ENCODE measurements at places on chromosomes 3 and 15.
A peak's percentile ranks its signal among the peaks of the same experiment; 100 is the strongest.

- DNase-seq, result no peak
Measured at GRCh38 chr3:114841515-114841914, 305.6 kb downstream of the ZBTB20 start.

DNA sequence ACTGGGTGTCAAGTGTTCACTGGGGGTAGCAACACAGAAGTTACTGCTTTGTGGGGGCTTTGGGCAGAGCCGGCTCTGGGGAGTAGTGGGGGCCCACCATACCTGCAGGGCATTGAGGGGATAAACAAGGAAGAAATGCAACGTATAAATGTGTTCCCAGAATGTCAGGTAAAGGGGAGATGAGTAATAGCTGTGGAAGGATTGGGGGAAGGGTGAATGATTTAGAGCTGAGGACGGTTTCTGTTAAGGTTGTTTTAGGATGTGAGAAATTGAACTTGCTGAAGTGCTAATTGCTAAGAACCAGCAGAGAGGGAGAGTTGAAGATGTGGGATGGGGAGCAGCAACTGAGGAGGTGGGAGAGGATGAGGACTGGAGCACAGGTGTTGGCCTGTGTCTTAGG is 10.7 kb downstream of the SCG5 start:
- DNase-seq, result no peak

GRCh38 chr3:172391592-172392302 is 56.5 kb downstream of the GHSR start:
- no peak for DNase-seq

DNA sequence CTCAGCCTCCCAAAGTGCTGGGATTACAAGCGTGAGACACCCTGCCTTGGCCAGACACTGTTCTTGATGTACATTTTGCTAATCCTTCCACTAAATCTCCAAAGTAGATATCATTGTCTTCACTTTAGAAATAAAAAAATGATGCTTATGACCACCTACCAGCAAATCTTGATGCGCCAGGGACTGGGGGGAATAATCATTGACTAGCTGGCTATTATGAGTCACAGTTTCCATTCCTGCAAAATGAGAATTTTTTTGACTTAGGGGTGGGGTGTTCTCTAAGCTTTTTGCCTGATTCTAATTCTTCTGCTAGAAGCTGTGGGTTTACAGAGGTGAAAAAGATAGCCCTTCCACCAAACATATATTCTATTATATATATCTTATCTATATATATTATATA is 17.1 kb upstream of the RFC4 start:
- no peak for DNase-seq

- DNase-seq, result no peak
Measured at GRCh38 chr3:44842376-44842775, 19.3 kb upstream of the TMEM42 start.

- no peak for DNase-seq
Measured at GRCh38 chr3:81838457-81838856, 77.0 kb upstream of the GBE1 start.

DNA sequence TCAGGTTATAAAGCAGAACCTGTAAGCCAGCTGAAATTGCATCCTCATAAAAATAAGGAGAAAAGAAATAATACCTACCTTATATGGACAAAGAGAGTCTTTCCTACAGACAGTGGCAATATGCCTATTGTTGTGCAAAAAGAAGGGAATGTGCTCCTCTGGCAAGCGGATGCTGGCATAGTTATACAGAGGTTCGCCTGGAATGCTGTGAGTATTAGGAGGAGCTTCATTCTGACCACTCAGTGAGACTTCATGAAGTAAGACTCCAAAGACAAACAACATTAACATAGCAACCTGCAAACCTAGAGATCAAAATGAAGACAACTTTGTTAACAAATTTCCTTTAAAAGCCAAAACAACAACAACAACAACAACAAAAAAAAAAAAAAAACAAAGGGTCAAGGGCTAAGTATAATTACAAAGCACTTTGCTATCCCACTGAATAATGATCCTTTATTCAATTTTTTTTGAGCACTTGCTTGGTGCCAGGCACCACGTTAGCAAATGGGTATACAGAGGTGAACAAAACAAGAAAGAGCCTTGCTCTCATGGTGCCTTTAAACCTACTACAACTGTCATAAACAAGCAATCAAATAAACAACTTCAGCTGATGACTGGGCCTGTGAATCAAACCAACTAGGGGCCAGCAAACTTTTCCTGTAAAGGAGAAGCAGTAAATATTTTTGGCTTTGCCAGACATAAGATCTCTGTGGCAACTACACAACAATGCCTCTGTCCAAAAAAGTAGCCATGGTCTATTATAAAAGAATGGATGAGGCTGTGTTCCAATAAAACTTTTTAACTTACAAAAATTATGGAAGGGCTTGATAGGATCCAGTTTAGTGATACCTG is 3.7 kb downstream of the EOGT start:
- no peak for DNase-seq

- no peak for DNase-seq
Measured at GRCh38 chr3:27073912-27074311, 295.3 kb downstream of the NEK10 start.

- DNase-seq, result no peak
Measured at GRCh38 chr15:77783636-77784035, 150.9 kb upstream of the LINGO1 start.

DNA sequence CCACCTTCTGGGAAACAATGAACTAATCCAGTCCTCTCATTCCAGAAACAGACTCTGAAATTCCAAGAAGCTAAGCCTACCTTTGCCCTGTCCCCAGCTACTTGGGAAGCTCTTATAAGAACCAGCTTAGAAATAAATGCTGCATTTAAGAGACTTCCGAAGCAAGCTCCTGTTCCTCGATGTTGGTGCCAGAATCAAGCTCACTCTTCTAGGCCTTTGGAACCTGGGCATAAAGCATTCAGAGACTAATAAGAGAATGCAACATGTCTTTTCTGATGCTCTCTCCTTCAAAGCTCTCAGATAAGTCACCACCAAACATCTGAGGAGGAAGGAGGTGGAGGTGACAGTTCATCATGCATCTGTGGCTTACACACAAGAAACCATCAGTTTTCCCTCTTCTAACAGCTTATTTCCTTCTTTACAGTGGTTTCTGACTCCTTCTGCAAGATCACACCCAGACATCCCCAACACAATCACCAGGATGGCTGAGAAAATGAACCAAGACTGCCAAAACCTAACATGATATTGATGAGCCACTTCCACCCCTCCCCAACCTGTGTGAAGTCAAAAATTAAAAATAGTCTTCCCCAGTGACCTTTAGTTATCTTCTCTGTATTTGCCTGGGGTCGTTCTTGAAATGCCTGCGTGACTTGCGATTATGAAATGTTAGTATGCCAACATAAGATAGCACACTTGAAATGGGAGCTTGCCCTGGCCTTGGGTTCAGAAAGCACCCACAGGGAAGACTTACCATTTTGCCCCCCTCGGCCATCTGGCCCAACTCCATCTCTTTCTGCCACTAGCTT is 11.5 kb downstream of the ARHGEF3 start:
- no peak for DNase-seq

- DNase-seq, result no peak
Measured at GRCh38 chr3:159185443-159186050, 383.7 kb downstream of the MFSD1 start.

- DNase-seq, result no peak
Measured at GRCh38 chr3:45465192-45465591, 76.8 kb downstream of the LARS2 start.

DNA sequence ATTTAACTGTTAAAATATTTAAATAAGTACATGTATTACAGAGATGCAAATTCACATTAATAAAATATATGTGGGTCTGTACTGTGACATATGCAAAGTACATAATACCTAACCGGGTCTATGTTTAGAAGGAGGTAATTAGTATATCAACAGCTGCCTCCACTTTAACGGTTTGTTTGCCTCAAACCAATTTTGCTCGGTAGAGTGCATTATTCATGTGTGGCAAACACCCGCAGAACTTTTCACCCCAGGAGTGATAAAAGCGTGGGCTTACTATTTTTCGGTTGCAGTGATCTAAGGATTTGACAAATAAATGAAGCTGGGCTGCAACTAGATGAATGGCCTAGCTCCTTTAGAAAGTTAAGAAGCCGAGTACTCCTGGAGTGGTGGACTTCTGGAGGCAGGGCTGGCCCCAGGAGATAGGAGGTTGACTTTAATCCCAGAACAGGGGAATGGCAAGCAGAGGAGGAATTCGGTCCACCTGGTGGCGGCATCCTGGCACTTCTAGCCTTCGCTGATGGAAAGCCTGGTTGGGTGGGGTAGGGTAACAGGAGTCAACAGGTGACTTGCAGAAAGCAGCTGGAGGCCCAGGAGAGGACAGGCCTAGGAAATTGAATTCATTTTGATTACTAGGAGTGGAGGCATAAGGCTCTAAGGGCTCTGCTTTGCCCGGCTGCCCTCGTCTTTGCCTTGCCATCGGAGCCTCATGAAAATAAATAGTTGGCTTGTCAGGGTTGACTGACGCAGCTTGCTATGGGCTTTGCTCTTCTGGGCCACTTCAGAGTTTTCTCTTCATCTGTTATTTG is 2.4 kb downstream of the SLCO3A1 start:
- peak; percentile 88 for DNase-seq

GRCh38 chr3:123229145-123229544 is 27.4 kb downstream of the SEC22A start:
- DNase-seq, result peak; percentile 37

- DNase-seq, result no peak
Measured at GRCh38 chr3:16318176-16318575, 53.2 kb downstream of the OXNAD1 start.

GRCh38 chr3:187973977-187974870 is 179.7 kb upstream of the LPP start:
- no peak for DNase-seq

DNA sequence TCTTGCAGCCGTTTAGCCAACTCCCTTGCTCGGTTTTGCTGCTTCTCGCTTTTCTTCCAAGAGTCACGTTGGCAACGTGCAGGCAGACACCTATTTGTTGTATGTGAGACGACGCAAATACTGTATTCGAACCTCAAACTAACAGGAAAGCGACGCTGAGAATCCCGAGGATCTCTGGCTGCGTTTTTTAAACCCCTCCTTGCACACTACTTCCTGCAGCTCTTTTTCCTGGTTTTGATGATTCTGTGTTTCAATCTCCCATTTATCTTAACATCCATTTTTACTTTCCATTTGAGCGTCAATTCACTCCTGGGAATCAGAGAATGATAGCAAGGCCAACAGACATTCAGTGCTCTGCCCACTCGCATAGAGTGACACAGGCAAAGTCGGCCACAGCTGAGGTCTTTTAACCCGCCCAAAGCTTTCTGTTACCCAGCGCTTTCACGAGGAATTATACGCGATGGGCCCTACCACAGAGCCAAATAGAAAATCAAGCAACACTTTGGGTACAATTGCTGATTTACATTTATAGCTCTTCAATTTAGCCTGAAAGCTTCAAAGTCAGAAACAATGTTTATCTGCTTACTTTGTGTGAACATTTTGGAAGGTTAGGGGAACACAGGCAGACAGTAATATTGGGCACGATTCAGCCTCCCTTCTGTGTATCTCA is 1.6 kb upstream of the ANXA2 start:
- no peak for DNase-seq

DNA sequence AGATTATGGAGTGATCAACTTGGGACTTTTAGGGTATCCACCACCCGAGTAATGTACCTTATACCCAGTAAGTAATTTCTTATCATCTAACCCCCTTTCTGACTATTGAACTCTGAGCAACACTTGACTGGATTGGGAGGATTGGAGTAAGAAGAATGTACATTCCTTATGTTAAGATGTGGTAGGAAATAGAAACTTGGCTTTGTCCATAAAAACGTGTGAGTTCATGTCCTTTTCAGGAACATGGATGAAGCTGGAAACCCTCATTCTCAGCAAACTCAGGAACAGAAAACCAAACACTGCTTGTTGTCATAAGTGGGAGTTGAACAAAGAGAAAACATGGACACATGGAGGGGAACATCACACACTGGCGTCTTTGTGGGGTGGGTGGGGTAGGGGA is 112.3 kb downstream of the PTPRG start:
- no peak for DNase-seq

GRCh38 chr15:74843891-74844299 is 939 bp upstream of the ULK3 start:
- DNase-seq, result no peak

DNA sequence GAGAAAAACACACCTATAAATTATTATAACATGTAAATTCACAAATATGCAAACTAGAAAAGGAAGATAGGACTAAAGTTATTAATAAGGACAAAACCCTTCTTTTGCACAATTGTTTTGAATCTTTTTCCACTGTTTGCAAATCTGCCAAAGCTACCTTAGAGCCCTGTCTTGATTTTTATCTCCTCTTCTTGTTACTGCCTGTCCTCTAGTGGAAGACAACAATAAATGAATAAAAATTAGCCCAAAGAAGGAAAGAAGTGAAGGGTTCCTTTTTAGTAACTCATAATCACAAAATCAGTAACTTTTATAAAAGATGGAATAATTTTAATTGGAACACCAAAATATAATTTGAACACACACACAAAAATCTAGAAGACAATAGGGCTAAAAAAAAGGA is 2.7 kb downstream of the CD200R1 start:
- DNase-seq, result no peak

DNA sequence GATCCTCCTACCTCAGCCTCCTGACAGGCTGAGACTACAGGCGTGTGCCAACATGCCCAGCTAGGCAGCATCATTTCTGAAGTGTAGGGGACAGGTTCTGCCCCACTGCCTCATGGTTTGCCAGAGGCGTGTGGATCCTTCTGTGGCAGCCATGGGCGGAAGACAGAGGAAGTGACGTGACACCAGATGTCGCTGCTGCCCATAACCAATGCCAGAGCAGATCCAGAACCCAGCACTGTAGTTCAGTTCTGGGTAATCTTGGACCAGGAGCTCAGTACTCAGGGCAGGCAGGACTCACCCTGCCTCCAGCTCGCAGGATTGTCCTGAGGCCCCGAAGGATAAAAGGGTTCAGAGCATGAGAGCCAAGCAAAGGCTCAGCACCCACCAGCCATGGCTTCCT is 8.2 kb downstream of the RBPMS2 start:
- no peak for DNase-seq

DNA sequence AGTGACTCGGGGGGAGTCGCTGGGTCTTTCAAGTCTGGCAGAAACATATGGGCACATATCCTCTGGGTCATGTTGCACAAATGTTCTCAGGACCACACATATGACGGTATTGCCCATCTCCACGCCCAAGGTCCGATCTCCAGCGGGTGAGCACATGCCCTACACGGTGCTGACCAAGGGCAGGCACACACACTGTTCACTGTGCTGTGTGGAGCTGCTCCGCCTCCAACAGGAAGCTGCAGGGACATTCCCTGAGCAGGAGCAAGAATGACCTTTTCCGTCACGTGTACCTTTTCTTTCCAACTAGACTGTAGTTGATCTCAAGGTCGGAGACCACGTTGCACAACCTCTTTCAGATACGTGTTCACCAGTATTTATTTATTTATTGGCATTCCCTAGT is 41.7 kb upstream of the B3GNT5 start:
- no peak for DNase-seq
